Neural progenitor cell (in vitro differentiated cells): ENCODE measurements at places on chromosomes 4 and X. TPM values are rescaled to one million over a fixed set of nuclear protein-coding genes. Genes with fewer than 3 reads are reported as not detected.

FAAH2 gene
- 8.5 and 24.6 TPM in 2 replicates for total RNA-seq

FGF13 gene
- total RNA-seq = 19.2 and 23.8 TPM in 2 replicates

USP17L25 gene
- not detected in 2 replicates for total RNA-seq

MSANTD1 gene
- 0.17 and 0.25 TPM in 2 replicates for total RNA-seq

FRG2 gene
- not detected in 2 replicates for total RNA-seq

SRPX gene
- total RNA-seq = 3.2 and 4.8 TPM in 2 replicates

RBM47 gene
- 2.9 and 6.1 TPM in 2 replicates for total RNA-seq

- DNase-seq = no peak
Measured at GRCh38 chrX:9087271-9088040, 53.5 kb upstream of the FAM9B start.

GRCh38 chr4:169295822-169296221 lies 25.1 kb upstream of the SH3RF1 start:
- DNase-seq = no peak

DNA sequence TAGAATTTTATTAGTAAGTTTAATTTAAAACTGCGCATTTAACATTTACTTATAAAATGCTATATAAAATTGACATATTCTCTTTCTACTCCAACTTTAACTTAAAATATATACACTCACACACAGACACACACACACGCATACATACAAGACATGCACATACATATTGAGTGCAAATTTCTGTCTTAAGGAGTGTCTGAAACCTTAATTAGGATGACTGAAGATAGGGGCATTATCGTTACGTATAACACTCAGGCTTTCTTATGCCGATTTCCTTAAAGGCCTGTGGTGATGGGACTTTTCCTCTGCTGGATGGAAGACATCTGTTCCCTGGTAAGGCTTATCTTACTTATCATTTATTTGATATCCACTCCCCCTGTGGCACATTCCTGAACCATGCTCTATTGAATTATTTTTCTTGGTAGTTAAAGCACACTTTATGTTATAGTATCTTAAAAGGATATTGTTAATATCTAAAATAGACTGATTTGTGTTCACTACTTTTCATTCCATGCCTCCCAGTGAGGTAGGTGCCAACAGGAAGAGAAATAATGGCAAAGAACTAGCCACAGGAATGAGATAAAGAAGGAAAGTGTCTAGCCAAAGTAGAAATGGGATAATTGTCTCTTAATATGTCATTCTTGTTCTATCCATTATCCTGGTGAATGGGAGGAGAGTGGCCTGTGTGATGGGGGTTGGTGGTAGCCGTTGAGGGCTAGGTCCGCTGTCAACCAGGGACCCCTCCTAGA lies 92.9 kb upstream of the GPRIN3 start:
- no peak for DNase-seq

DNA sequence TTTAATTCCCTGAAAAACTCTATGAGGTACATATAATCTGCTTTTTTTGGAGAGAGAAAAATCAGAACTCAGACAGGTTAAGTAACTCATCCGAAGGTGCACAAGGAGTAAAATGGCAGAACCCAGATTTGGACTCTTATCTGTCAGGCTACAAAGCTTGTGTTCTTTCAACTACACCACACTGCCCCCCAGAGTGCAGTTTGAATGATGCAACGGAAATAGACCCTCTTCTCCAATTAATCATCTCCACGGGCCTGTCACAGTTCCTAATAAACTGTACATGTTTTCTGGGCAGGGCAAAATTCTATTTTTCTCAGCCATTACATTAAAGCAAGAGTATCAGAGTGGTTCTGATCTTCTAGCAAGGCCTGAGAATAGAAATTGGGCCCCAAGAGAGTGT lies 35.3 kb upstream of the DCX start:
- DNase-seq = peak; percentile 81

DNA sequence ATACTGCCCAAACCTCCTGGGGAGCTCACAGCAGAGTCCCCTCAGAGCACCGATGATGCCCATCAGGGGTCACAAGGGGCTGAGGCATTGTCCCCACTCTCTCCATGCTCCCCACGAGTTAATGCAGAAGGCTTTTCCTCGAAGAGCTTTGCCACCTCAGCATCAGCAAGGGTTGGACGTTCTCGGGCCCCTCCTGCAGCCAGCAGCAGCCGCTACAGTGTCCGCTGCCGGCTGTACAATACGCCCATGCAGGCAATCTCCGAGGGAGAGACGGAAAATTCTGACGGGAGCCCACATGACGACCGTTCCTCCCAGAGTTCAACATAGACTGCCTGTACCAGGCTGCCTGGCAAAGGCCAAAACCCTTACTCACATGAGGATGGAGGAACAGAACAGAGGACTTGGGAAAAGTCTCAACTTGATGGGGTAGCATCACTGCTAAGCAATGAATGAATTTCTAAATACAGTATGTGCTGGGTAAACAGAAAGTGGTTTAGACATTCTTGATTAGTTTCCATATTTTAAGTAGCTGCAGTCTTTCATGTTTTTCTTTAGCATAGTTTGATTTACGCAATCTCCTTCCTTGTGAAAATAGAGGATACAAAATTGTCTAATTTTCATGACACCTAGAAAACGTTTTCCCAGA lies 5.0 kb upstream of the SCML1 start:
- no peak for DNase-seq

- no peak for DNase-seq
Measured at GRCh38 chr4:41709844-41710481, 38.6 kb downstream of the PHOX2B start.

- DNase-seq = peak; percentile 64
Measured at GRCh38 chrX:21375708-21376009, 1.4 kb downstream of the CNKSR2 start.

GRCh38 chrX:30876367-30876766 lies 12.7 kb downstream of the TAB3 start:
- DNase-seq = no peak

DNA sequence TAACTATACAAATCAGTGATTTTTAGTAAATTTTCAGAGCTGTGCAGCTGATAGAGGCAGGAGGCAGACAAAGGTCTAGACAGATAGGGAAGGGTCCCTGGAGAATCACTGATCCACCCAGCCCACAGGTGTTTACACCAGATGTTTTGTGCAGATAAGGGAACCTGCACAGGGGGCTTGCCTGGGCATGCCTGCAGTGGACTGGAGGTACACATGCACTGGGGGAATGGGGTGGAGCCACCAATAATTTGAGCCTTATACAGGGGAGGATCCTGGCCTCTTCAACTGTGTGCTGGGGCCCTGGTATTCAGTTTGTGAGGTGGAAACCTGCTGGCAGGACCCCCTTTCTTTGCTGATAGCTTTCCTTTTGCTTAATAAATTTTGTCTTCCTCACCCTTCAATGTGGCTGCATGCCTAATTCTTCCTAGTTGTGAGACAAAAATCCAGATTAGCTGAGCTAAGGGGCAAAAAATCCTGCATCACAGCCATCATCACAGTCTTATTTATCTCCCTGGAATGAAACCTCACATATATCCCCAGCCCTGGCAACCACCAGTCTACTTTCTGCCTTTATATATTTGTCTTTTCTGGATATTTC lies 102.8 kb downstream of the KDM6A start:
- DNase-seq = no peak

DNA sequence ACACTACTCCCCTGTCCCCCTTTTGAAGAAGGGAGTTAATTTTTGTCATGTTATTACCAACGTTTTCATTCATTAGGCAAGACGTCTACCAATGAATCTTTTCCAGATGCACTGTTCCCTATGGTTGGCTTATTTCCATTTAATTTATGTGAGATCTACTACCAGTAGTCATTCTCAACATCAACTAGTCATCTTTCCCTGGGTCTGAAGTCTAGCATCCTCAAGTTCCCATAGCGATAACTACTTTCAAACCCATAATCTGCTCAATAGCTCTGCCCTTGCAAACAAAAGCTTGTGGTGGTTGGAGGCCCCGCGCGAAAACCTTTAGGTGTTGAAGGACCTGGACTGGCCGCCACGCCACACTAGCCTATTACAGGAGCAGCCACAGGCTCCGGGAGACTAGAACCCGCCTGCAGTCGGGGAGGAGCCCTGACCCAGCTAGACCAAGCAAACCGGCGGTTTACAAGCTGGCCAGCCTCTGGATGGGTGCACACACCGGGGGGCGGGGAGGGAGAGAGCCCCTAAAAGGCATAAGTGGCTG lies 746 bp downstream of the PPAT start:
- peak; percentile 76 for DNase-seq

GRCh38 chrX:11672213-11672612 lies 6.5 kb upstream of the ARHGAP6 start:
- DNase-seq = no peak

GRCh38 chrX:147884958-147885357 lies 26.8 kb upstream of the FMR1 start:
- no peak for DNase-seq

DNA sequence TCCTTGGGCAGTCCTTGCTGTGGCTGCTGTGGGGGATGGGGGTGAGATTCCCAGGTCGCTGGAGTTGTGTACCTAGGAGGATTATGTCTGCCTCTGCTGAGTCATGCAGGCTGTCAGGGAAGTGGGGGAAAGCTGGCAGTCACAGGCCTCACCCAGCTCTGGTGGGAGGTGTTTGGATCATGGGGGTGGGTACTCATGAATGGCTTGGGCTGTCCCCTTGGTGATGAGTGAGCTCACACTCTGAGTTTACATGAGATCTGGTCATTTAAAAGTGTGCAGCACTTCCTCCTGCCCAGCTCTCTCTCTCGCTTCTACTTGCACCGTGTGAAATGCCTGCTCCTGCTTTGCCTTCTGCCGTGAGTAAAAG lies 24.6 kb upstream of the PDLIM3 start:
- DNase-seq = no peak

DNA sequence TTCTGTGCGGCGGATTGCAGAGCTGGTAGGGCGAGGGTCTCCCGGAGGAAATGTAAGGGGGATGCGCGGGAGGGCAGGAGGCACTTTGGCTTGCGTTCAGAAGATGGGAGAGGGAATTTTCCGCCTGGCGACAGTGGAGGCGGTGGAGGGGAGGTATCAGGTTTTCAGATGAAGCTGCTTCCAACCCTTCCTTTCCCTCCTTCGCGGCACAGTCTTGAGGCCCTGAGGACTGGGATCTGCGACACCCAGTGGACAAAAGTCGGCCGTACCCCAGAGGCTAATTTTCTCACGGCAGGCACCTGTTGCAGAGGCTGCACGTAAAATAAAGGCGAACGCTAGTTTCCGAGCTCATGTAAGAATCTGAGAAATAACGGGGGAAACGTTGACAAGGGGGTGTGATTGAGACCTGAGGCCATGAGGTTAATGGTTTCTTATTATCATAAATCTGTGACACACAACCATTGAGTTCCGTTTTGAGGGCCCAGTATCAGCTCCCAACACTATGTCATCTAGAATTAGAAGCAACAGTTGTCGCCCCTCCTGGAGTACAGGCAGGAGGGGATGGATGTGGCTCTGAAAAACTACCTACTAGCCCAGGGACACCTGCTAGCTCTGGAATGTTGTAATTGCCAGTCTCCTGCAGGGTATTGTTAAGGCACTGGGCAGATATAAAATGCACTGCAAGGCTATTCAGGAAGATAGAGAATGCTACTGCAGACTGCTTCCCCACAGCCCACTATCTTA lies 1.1 kb downstream of the ZCCHC18 start:
- DNase-seq = peak; percentile 80

GRCh38 chr4:7339751-7340552 lies 94.8 kb downstream of the PSAPL1 start:
- DNase-seq = no peak

DNA sequence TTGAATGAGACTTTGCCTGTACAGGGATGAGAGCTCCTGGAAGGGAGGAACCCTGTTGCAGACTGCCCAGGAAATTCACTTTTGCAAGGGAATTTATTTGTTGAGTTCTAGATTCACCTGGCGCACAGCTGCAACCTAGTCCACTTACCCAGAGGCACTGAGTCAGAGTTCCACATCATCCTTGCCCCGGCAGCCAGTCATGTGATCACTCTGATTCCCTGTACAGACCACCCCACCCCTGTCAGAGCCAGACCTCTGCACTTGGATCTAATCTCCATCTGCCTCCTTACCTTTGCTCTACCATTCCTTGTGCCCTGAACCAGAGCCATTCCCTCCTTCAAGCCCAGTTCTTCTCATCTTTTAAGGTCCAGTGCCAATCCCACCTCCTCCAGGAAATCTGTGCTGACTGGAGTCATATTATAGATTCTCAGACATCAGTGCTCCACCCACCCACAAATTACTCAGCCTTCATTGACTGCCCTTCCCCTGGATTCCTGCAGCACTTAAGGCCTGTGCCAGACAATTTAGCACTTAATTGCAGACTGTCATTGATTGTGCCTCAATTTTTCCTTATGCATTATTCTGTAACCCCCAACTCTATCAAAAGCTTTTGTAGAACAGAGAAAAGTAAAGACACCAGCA lies 84.1 kb upstream of the MAGEA4 start:
- no peak for DNase-seq

DNA sequence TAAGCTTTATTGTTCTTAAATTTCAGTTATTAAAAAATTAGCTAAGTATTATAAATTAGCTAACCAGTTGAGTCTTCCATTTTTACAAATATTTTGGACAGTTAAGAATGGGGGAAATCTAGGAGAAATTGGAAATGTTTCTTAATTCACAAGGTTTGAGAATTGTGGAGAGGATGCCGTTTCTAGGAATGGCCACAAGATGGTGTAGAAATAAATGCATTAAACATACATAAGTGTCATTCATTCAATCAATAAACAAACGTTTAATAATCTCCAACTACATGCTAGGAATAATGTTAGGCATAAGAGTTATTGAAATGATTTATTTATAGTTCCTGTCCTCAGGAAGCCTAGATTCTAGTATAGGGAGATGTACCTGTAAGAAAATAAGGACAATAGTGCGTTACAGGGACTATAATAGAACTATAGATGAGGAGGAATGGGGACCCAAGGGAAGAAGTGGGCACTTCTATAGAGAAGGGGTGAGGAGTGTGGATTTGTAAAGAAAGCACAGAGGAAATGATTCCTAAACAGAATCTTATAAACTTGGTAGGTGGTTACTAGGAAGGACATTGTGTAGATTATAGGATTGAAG lies 195.7 kb upstream of the ANK2 start:
- no peak for DNase-seq

DNA sequence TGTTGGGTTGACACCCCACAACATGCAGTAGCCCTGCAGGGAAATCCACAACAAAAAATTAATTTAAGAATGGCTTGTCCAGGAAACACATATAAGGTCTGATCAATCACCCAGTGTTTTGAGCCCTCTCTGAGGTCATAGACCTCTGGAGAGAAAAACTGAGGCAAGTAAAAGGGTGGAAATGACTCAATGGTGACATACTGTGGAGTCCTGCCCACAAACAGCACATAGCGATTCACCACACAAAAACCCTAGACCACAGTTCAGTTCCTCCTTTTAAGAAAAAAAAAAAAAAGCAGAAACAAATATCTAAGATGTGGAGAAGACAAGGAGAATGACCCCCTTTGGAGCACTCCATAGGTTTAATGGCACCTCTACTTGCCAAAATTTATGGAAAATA lies 2691.0 kb downstream of the PCDH7 start:
- DNase-seq = no peak

DNA sequence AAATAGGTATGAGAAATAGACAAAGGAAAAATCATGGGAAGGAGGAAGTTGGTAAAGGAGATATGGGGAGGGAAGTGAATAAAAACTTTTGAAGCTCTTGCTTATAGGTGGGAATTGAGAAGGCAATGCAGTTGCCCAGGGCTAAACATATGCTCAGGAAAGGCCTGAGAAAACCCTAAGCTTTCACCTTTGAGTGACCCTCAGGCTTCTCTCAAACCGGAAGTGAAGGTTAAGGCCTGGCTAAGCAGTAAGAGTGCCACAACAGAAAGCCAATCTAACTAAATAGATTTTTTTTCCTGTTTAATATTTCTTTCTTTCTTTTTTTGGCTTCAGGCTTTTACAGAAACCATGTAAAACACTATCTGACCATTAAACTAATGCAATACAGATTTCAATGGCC lies 69.5 kb upstream of the GABRA3 start:
- no peak for DNase-seq
